Small intestine (tissue), 16 donors: ENCODE measurements at places on chromosomes 11 and 22.

- DNase-seq: no peak
Observed at GRCh38 chr11:111814557-111815320, 48.5 kb upstream of the PPP2R1B start.

GRCh38 chr11:91373497-91373896 is 851.1 kb upstream of the FAT3 start:
- DNase-seq: no peak

- DNase-seq: no peak
Observed at GRCh38 chr11:45500451-45500850, 165.0 kb downstream of the CHST1 start.

DNA sequence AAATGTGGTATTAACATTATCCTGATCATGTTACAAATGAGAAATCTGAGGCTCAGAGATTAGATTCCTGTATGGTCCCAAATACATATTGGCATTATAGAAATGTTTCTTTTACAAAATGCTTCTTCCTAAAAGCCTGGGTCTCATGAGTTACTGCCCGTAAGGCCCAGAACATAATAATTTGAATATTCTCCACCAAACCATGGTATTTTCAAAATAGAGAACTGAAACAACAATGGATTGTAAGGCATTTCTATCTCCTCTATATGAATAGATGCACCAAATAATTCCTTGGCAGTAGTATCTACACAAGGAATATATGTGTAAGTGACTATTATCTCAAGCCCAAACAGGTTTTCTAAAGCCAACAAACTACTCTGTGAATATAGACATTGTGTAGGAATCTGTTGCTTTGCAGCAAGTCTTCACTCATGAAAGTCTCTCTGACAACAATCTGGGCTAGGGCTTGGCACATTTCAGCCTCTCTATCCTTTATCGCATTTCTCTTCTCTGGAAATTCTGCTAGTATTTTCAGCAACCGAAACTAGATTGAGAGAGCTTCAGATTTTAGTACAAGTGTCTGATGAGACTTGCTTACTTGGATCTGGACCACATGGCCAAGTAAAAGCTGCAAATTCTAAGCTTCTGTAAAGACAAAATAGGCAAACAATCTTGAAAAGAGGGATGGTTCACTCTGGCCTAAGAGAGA is 112.8 kb upstream of the ARHGAP20 start:
- DNase-seq: no peak

GRCh38 chr11:103936059-103936458 is 100.4 kb upstream of the DDI1 start:
- no peak for DNase-seq

DNA sequence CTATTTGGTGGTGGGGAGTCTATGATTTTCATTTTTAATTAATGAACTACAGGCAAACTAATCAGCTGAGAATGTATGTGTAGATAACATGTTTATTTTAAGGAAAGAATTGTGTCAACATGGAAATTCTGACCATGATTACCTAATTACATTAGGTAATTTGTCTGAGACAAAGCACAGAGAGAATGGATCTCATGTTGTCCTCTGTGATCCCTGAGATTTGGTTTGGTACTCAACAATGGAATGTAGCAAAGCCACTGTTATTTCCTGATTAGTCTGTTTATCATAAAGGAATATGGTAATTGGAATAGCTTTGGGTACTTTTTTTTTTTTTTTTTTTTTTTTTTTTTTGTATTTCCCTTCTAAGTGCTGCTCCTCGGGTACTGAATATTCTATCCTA is 718.8 kb upstream of the ARHGAP42 start:
- DNase-seq: no peak

DNA sequence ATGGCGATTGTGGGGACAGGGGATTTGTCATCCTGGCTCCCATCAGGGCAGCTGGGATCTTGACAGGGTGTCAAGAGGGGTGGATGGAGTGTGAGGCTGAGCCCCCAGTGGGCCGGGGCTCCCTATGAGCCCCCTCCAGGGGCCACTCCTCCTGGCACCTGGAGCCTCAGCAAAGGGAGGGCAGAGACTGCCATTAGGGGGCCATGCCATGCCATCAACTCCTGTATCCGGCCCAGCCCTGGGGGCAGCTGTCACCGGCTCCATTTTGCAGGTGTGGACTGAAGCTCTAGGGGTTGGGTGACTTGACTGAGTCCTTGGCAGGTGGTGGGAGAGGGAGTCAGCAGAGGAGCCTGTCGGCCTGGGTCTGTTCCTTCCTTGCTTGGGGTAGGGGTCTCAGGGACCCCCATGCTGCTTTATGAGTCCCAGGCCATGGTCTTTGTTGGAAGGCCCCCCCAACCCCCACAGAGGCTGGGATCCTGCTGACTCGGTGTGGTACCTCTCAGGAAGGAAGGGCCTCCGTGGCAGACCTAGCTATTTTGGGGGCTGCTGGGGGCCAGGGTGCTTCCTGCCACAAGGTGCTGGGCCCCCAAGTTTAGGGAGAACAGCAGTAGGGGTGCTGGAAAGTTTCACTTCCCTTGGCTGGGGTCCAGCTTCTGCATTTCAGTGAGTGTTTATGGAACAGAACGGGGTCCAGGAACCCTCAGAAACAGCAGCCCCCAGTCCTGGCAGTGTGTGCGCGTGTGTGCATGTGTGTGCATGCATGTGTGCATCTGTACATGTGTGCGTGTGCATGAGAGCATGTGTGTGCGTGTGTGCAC is 1.5 kb downstream of the ACY3 start:
- no peak for DNase-seq

- DNase-seq: no peak
Observed at GRCh38 chr11:46361283-46362155, 14.3 kb downstream of the DGKZ start.

DNA sequence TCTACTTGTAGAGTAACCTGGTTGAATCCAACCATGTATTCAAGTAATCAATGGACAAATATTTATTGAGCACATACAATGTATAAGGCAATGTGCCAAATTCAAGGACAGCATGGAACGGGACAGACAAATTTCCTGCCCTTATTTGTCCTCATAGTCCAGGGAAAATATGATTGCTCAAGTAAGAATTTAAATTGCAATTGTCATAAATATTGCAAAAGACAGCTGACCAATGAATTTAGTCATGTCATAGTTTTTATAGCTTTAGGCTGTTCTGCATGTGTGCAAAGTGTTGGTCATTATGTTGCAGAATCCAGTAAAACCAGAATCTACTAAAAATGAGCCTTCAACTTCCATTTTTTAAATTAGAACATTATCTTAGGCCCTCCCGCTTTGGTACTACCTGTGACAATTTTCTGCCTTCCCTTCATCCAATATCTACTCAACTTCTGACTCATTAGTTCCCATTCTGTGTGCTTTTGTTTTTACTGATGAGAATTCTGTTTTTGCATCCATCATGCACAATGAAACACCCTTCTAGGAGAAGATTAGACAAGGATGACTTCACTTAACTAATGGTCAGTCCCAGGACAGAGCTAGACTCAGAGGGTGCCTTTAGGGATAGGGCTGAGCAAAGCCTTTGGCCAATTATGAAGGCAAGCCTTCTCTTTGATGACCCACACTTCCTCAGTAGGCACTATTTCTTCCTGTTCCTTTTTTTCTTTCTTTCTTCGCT is 45.8 kb upstream of the FIBIN start:
- no peak for DNase-seq

DNA sequence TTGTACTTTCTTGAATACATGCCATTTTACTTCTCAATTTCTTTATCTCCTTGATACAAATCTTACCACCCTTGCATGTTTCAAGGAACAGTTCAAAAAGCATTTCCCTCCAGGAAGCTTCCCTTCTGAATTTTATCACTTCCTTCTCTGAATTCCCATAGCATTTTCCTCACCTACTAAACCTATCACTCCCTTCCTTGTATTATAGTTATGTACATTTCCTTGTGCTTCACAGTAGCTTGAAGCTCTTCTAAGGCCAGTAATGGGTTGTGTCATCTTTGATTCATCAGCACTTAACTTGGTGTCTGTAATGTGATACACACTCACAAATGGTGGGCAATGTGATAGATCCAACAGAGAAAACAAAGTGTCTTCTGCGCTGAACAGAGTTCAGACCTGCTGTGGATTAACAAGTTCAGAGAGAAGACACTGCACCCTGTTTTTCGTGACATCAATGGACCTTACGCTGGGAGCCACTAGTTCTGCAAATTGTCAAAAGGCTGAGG is 127.5 kb downstream of the CCDC81 start:
- no peak for DNase-seq

GRCh38 chr22:45932071-45932470 is 44.9 kb downstream of the WNT7B start:
- no peak for DNase-seq

DNA sequence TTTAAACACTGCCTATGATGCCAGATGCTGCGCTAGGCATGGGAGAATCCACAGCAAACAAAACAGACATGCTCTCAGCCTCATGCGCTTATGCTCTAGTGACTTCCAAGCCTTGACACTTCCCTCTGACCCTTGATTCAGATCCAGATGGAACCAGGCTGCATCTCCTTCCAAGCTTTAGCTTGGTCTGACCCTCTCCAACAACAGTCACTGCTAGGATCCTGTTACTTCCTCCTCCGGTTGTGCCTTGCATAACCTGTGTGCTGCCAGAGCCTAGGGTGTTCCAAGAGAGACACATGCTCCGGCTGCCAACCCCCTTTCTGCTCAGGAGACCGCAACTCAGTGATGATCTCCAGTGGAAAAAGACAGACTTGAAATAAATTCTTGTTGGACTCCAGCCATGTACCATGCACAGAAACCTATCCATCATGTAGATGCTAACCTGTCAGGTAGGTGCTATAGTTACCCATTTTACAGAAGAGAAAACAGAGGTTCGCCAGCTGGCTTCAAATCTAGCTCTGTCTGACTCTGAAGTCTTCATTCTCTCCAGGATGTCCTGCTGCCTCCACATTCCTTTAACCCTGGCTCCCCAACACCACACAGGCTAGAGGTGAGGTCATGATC is 136.3 kb upstream of the TEAD1 start:
- peak; percentile 34 for DNase-seq

- no peak for DNase-seq
Observed at GRCh38 chr11:17724020-17724908, 4.9 kb downstream of the MYOD1 start.

DNA sequence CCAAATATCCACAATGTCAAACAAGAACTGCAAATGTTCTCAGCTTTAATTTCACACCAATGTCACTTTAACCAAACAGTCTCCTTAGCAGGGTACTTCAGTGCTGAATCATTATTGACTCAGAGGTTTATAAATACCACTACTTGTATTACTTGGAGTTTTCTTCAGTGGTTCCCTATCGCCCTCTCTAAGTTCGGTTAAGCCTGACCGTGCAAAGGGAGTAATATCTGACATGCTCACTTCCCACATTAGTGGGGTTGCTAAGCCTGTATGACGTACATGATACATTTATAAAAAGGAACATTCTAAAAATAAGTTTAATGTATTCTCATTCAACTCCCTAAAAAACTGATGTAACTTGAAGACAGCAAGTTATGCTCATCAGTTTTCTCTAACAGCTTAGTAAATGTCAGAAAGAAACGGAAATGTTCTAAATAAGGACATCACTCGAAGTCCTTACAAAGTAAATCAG is 93.1 kb upstream of the ZC3H12C start:
- peak; percentile 18 for DNase-seq

- no peak for DNase-seq
Observed at GRCh38 chr11:59114344-59114743, 7.3 kb downstream of the FAM111B start.

GRCh38 chr22:50606165-50606945 is 5.8 kb downstream of the MAPK8IP2 start:
- no peak for DNase-seq

DNA sequence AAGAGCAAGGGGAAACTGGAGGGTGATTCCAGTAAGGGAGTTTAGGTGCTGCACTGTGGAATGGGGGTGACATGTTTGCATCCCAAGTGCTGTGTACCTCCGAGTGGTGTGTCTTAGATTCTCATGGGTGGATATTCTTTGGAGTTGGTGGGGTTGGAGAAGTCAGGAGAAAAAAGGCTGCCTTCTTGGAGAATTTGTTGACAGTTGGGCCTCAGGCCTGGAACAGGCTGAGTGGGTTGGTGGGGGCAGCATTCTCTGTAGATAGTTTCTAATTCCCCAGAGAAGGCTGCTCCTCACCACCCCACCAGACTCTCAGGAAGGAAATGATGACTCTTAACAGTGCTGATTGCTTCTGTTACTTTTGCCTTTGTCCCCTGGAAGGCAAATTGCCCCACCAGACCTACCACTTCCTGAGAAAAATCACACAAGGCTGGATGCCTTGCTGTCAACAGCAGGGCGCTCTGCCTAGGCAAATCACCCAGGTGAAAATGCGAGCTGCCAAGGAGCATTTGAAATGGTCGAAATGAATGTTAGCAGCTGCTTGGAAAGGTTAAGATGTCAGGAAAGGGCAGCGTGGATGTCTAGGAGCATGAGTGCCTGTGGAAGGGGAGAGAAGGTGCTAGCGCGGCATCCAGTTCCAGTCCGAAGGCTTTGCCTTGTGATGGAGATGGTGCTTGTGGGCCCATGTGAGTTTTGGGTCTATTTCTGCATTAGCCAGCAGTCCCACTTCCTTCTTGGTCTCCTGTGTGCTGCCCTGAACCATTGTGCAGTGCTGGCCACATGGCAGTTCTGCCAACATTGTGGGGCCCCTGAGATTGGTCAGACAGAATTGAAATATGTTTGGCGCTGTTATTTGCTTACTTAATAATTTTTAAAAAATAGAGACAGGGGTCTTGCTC is 29.7 kb upstream of the SORL1-AS1 start:
- DNase-seq: no peak

GRCh38 chr22:30041475-30041874 is 38.8 kb upstream of the HORMAD2 start:
- no peak for DNase-seq

DNA sequence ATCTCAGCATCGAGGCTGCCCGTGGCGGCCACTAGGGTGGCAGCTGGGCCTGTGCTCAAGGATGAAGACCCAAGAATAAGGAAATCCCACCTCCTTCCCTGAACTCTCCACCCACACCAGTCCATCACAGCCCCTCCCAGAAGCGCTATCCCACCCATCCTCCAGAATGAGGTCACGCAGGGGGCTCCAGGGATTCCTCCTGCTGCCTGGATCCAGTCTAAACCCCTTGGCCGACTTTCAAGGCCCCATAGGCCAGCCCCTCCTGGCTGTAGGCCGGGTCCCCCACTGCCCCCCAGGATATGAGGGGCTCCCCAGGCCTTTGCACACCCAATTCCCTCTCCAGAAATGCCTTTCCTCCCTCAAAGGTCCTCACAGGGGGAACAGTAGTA is 19.0 kb upstream of the SCGB1A1 start:
- DNase-seq: no peak

- DNase-seq: no peak
Observed at GRCh38 chr11:111833524-111833923, 37.9 kb downstream of the ALG9 start.

- peak; percentile 36 for DNase-seq
Observed at GRCh38 chr11:2781408-2782274, 81.8 kb upstream of the KCNQ1OT1 start.

- DNase-seq: peak; percentile 55
Observed at GRCh38 chr11:35173011-35173511, 34.1 kb downstream of the CD44 start.
